Hematopoietic multipotent progenitor cell (in vitro differentiated cells): ENCODE measurements at places on chromosomes 1 and 21. TPM values are rescaled to one million over a fixed set of nuclear protein-coding genes. Genes with fewer than 3 reads are reported as not detected.

GRCh38 chr1:86149591-86149990 lies 7.0 kb downstream of the COL24A1 start:
- no peak for DNase-seq

DNA sequence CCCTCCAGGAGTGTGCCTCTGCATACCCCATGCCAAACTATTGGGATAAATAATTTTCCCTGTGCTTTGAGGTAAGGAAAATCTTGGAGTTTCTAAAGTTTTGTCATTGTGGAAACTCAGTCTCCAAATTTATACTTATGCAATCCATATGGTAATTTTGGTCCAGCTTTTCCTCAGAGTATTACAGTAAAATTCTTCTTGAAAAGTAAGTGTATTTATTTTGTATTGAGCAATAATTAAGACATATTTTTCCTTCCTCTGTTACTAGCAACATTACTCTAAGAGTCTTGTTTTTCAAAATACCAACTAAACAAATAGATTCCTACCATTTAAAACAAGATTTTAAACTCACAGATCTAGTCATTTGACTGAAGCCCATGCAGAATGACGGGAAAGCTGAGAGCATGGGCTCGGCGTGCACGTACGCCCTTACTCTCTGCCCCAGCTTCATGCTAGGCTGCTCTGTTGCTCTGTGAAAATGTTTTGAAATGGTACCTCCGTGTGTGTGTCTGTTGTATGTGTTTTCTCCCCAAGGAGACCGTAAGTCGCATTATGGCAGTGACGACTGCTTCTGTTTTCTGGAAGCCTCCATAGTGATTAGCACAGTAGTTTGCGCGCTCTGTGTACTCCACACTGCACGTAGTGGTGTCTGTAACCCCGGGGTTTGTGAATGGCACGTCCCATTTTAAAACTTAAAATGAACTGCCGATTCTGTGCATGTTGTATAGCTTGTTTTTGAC lies 165.3 kb downstream of the SDCCAG8 start:
- no peak for DNase-seq

DNA sequence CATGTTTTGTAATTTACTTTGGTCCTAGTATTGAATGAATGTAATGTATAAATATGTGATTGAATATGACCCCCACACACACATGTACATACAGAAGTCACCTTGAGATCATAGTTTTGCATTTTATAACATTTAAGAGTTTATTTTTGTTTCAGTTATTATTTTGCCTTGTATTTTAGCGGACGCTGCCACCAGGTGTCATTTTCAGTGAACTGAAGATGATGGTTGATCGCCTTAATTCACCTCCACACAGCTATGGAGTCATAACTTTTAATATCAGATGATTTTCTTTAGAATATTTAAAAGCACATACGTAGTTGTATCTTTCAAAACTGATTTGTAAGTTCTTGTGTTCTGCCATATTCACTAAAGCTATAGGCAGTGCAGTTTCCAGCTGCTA lies 130.4 kb downstream of the DYRK1A start:
- peak; percentile 22 for DNase-seq

BECN2 gene
- total RNA-seq: not detected

GRCh38 chr1:51313268-51313852 lies 17.0 kb downstream of the TTC39A start:
- DNase-seq: no peak

GRCh38 chr1:221886743-221887414 lies 145.0 kb upstream of the DUSP10 start:
- no peak for DNase-seq

PTCH2 gene
- total RNA-seq: 0.27 TPM

DNA sequence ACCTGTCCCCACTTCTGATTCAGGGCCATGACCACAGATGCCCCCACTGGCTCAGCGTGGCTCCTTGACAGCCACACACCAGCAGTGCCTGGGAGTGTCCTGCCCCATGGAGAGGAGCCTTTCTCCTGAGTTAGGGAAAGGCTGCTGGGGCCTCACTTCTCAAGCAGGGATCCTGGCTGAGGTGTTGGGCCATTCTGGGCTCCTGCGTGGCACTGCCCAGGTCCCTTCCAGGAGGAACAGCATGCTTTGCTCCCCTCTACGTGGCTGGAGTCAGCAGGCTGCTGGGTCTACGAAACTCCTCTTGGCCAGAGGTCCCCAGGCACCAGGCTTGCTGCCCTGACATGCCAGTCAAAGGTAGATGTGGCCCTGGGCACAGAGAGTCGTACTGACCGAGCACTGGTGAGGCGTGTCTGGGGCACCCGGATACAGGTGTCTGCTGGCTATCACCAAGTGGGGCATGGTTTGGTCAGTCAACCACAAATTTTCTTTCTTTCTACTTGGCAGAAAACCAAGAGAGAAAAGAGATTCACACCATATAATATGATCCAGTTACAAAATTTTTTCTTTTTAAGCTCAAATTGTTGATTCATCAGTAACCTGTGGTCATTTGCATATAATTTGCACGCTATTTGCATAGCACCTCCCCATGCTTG lies 4.1 kb downstream of the ADORA1 start:
- DNase-seq: no peak

- no peak for DNase-seq
Observed at GRCh38 chr21:24163539-24163938, 1443.7 kb downstream of the MRPL39 start.

DNA sequence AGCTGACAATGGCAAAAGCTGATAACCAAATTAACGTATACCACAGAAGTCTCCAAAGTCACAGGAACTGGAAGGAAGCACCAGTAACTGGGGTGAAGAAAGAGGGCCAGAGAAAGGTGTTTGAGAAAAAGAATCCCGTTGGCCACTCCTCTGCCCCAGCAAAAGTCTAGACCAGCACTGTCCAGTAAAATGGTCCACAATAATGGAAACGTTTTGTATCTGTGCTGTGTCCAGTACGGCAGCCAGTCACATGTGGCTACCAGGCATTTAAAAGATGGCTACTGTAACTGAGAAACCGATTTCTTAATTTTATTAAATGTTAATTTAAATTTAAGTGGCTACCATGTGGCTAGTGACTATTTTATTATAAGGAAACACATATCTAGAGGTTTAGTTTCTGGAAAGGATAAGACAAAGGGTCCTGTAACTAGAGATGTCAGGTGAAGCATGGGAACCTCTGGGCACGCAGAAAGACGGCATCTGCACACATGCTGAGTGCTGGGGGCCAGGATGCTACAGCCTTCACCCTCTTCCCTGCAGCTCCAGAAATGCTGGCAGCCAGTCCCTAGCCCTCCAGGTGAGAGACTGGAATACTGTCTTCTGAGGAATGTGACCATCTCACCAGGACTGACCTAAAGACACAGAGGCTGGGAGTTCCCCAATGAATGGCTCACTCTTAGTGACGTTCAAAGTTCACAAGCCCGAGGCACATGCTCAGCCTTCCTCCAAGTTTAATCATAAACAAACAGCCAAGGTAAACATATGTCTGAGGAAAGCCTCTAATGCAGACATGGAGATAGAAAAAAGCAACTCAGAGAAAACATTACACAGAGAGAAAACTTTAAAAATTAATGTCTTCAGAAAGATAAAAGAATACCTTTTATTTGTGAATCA lies 50.7 kb downstream of the JAK1 start:
- no peak for DNase-seq

- no peak for DNase-seq
Observed at GRCh38 chr1:3124246-3124645, 55.2 kb downstream of the PRDM16 start.

- no peak for DNase-seq
Observed at GRCh38 chr1:196527919-196528318, 80.3 kb downstream of the KCNT2 start.

DNA sequence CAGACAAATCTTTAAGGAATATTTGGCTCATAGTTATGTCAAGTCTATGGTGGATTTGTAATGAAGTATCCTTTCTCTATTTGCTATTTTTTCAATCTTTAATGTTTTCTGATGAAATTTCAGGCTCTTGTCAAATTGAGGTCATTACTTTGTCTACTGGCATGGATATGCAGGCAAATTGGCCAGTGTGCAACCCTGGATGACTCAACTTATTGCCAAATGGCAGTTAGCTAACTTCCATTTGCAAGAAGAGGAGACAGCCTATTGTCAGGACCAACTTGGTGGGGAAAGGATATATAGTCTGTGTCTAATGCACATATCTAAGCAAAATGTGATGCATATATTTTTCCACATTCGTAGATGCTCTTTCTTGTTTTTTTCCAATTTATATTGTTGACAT lies 530.5 kb downstream of the PTBP2 start:
- no peak for DNase-seq

DNA sequence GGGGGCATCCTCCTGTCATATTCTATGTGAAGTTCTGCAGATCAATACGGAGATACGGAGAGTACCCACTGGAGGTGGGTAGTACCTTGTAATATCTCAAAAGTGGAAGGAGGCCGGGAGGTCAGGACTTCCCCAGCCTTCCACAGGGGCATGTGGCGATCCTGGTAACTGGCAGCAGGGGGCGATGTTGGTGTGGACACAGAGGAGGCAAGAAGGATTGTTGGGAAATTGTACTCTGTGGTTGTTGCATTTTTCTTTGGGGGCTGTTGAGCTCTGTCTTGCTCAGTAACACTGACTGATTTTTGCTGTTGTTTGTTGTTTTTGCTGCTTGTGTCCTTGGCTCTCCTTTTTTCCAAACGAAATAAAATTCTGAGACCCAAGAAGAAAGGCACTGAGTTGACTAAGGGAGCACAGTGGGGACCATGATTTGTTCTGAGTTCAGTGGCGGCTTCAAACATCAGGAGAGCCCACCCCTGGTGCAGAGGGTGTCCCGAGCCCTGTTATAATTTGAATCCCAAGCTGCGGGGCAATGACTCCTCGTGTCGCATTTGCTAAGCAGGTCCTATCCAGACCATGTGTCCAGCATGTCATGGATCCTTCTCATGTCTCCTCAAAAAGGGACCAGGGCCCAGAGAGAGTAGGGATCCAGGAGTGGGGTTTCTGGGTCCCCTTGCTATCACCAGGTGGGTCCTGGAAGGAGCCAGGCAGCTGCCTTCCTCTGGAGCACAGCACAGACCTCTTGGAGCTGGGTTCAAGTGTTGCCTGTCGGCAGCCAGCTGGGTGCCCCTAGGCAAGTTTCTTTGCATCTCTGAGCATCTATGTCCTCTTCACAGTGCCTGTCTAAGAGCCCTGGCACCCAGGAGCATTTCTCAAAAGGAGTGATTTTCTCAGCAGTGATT lies 22.8 kb downstream of the LHX4 start:
- no peak for DNase-seq

SERTAD4 gene
- not detected for total RNA-seq

CD5L gene
- not detected for total RNA-seq

DNA sequence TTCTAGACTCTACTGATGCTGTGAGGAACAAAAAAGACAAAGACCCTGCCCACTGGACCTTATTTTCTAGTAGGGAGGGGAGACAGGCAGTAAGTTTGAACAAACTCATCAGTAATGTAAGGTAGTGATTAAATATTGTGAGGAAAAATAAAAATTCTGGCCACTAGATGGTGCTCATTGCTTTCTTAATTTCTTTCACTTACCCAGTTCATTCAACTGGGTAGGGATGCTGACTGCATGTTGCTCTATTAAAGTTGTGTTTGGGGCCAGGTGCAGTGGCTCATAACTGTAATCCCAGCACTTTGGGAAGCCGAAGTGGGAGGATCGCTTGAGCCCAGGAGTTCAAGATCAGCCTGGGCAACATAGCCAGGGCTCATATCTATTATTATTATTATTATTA lies 6.3 kb upstream of the KYAT3 start:
- DNase-seq: peak; percentile 54

ANKRD34A gene
- 0.27 TPM for total RNA-seq

- no peak for DNase-seq
Observed at GRCh38 chr1:176989023-176989422, 175.5 kb downstream of the ASTN1 start.

DNA sequence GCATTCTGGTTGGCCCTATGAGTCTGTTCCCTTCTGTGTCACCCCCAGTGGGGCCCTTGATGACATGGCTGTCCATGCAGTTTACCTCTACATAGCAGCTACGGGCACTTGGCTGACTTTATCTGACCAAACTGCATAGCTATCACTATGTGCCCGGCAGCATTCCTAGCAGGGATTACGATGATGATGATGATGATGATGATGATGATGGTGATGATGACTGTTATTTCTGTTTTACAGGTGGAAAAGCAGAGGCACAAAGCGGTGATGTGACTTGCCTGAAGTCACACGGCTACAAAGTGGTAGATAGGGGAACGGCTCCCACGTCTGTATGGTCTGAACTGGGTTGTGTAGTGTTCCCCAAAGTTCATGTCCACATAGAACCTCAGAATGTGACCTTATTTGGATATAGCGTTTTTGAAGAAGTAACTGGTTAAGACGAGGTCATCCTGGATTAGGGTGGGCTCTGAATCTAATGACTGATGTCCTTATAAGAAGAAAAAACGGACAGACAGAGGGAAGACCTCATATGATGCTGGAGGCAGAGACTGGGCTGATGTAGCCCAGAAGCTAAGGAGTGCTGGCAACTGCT lies 57.6 kb downstream of the RUNX1 start:
- DNase-seq: no peak

GRCh38 chr1:227006226-227006796 lies 66.2 kb downstream of the COQ8A start:
- DNase-seq: no peak

GRCh38 chr1:201282931-201283829 lies at the start of gene PKP1:
Gene PKP1, plus strand, starts transcription at chr1:201283506. Its CDS starts 197 bp downstream, at chr1:201283703.
- DNase-seq: no peak

GRCh38 chr21:40845441-40845995 lies 1.4 kb downstream of the DSCAM start:
- DNase-seq: no peak

FCRL6 gene
- under 0.01 TPM for total RNA-seq

- DNase-seq: no peak
Observed at GRCh38 chr1:243270097-243270864, 14.4 kb downstream of the SDCCAG8 start.

S100A7A gene
- not detected for total RNA-seq

ITLN2 gene
- total RNA-seq: not detected

RPL22 gene
- total RNA-seq: 68.1 TPM

- no peak for DNase-seq
Observed at GRCh38 chr1:32771561-32772280, 45.4 kb downstream of the YARS1 start.

- no peak for DNase-seq
Observed at GRCh38 chr21:34034369-34035014, 38.9 kb upstream of the MRPS6 start.
